Fibroblast of skin of abdomen (primary cell): ENCODE measurements at places on chromosomes 2 and 18.

DNA sequence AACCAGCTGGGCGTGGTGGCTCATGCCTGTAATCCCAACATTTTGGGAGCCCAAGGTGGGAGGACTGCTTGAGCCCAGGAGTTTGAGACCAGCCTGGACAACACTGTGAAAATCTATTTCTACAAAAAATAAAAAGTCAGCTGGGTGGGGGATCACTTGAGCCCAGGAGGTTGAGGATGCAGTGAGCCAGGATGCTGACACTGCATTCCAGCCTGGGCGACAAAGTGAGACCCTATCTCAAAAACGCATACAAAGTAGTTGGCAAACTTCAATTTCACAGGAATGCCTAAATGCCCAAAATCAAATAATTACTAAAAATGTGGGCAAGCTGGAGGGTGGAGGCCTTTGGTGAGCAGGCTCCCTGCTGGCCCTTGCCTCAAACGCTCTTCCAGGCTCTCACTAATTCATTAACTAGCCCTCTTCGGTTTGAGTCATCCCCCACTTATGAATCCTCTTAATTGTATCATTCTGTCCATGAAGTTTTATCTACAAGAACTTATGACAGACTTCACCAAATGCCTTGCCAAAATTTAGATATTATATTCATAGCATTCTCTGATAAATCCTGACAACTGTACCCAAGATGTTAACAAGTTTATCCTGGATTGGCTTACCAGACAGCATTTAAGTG is 68.7 kb upstream of the ZFP36L2 start:
- peak; percentile 48 for DNase-seq

DNA sequence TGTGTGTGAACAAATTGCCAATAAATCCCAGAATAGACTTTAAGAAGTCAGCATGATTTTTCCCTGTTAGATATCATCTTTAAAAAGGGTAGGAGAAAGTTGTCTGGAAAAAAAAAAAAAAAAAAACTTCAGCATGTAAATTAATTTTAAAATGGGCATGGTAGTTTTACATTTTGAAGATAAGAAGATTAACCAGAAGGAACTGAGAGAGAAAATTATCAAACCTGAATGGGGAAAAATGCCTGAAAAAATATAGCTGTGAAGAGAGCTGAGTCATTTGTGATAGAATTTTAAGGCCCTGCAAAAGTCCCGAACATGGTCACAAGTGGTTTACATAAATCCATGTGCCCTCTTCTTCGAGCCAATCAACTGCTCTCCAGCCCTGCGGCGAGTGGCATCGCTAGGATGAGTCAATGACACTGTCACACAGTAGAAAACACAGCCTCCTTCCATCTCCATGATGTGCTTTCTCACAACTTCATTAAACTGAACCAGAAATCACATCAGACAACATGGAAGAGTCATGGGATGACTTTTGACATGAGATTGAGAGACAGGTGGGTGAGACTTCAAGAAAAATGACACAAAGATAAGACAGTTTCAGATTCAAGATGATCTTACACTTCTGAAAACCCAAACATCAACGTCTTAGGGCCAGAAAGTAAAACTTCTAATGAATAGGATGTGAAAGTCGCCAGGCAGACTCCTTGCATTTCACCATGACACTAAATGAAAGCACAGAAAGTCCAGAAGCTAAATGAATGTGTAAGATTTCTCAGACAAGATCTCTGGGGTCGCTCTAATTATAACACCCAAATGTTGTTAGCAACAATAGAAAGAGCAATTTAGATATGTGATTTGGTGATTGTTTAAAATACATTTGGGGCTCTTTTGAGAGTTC is 273.0 kb upstream of the ID2 start:
- no peak for DNase-seq

DNA sequence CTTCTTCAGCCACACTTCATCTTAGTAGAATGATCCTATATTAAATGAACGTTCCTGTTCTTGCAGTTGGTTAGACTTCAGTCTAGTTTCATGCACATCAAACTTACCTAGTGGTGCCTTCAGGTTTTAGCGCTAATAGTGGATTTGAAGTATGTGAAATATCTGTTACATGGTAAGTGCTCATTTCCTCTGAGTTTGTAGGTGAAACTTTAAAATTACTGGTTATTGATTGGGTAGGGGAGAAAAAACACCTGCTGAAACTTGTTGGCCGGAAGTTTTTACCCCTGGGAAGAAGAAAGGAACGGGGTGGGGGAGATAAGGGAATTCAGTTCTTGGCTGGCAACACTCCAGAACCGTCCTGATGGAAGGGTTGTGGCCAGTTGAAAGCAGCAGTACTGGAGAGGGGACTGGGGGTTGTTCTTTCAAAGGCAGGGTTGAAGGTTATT is 112.8 kb downstream of the SPTBN1 start:
- DNase-seq = no peak

DNA sequence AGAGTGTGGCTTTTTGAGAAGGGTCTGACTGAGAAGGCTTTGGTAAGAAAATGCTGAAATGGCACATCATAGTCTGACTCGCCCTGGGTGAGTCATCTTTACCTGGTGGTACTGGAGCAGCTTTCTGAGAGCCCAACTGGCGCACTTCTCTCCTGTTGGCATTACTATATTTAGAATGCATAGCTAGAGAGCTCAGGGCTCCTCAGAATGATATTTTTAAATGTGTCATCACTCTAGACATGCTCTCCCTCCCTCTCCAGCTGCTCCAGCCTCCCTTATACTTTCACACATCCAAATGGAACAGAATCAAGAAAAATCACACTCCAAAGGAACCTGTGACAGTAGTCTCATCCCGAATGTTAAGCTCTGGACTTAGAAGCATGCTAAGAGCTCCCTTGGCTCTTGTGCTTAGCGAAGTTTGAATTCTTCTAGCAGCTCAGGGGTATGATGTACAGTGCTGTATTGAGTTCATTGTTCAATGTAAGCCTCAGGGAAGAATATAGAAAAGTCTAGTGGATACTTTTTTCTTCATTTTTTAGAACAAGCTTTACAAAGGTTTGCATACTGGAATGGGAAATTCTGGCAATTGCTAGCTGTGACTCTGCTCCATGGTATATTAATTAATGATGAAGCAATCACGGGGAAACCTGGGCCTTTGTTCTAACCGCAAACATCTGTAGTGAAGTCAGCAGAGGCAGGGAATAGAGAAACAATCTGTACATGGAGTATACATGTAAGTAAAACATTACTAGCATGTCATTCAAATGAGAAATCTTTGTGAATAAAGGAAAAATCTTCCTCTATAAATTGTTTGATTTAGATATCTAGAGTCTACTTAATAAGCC is 751.2 kb upstream of the NRXN1 start:
- peak; percentile 82 for DNase-seq

- no peak for DNase-seq
Observed at GRCh38 chr2:97678298-97678697, 8.8 kb downstream of the C2orf92 start.

- no peak for DNase-seq
Observed at GRCh38 chr2:198652461-198652860, 805.3 kb downstream of the SATB2 start.

DNA sequence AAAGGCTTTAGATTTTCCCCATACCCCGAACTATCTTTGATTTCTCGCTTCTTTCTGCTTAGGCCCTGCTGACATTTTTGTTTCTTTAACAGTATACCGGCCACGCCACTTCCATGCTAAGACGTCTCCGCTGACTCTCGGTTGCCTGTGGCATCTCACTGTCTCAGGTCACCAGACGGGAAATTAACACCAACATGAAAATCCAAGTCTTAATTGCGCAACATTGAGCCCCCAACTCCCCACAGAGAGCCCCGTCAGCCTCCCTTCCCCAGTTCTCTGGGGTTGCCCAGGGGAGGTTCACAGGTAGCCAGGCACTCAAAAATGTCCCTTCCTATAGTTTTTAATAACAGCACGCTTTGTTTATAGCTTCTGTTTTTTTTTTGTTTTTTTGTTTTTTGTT is 30.2 kb downstream of the CD8B2 start:
- no peak for DNase-seq

DNA sequence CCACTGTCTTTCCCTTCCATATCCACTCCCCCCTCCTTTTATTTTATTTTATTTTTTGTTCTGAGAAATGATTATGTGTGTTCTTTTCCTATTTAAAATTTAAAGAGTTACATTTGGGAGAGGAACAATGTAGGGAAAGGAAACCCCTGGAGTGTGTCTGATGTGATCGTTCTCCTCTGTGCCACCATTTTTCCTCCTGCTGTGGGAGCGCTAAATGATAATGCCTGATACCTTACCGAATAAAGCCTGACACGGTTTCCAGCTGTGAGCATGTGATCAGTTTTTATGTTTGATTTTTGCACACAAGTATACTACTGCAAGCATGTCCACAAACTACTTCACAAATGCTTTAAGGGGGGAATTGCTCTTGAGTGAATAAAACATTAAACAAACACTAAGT is 317.8 kb upstream of the FANCL start:
- no peak for DNase-seq

DNA sequence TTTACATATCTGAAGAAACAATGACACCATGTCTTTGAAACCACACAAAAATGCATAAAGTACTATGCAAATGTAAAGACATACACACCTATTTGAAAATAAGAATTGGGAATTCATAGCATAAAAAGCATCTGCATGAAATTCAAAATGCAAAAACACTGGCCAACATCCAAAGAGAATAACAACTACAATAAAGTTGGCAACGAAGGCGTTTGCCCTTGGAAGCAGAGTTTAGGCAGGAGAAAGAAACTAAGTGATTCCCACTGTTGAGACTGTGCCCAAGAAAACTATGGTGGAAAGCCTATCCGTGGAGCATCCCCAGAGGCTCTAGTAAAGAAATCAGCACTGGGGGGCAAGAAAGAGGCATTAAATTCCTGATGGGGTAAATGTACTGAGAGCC is 292.8 kb downstream of the RIT2 start:
- DNase-seq = no peak

- peak; percentile 65 for DNase-seq
Observed at GRCh38 chr18:76494231-76495005, 624 bp downstream of the ZNF516 start.

- no peak for DNase-seq
Observed at GRCh38 chr2:188122985-188123384, 168.7 kb upstream of the GULP1 start.

GRCh38 chr2:230798769-230799399 is 65.9 kb upstream of the ITM2C start:
- DNase-seq = peak; percentile 51

- DNase-seq = peak; percentile 84
Observed at GRCh38 chr2:201116959-201117734, 1.2 kb downstream of the CFLAR start.

DNA sequence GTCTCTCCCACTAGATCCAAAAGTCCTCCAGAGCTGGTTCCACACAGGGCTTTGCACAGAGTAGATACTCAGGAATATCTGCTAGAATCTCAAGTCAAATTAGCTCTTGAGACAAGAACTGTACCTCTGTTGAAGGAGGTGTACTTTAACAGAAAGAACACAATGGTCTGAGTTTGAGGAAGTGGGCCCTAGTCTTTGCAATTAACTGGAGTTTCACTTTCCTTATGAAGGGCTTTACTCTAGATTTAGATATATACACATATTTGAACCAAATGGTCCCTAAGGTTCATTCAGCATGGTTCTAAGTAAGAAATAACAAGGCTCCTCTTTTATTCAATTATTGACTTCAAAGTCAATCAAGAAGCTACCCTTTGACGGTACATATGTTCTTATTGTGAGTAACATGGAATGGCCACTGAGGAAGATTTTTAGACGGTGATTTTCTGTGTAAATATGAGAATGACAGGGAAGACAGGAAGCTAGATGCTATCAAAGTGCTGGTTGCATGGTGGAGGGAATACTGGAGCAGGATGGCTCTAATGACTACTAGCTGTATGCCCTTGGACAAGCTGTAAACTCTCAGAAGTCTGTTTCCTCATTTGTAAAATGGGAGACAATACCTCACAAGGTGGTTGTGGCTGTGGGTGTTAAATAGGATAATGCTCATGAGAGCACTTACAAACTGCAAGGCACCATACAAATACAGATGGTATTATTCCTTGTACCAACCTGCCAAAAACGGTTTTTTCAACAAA is 73.5 kb upstream of the SERTAD2 start:
- no peak for DNase-seq

GRCh38 chr2:100252811-100253698 is 69.2 kb downstream of the LONRF2 start:
- DNase-seq = no peak

DNA sequence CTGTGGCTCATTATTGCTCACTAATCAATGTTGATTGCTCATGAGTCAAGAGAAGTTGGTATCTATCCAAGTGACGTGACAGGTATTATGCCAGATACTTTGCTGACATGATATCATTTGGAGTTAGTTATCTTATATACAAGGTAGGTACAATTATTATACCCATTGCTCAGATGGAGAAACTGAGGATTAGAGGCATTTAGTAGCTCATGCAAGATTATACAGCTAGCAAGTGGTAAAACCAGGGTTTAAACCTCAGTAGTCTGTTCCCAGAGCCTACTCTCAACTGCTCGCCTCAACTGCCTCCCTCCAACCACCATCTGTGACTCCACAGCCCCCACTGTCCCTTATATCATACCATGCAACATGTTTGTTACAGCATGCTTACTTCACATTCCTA is 6.1 kb downstream of the FIGLA start:
- DNase-seq = no peak

- no peak for DNase-seq
Observed at GRCh38 chr2:231475965-231476364, 11.7 kb upstream of the NCL start.

- no peak for DNase-seq
Observed at GRCh38 chr2:128661311-128661710, 342.6 kb upstream of the HS6ST1 start.

DNA sequence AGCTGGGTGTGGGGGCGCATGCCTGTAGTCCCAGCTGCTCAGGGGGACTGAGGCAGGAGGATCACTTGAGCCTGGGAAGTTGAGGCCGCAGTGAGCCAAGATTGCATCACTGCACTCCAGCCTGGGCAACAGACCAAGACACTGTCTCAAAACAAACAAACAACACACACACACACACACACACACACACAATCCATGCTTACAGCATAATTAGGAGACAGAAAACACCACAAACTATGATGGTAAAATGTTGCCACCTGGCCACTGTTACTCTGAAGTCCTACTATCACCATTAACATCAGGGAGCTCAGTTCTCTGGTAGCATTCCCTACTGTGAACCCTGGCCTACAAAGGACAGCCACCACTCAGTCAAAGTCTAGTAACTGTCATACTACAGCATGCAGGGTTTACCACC is 18.3 kb downstream of the DNPEP start:
- DNase-seq = peak; percentile 37

GRCh38 chr2:197265924-197266323 is 44.7 kb downstream of the ANKRD44 start:
- DNase-seq = no peak

- DNase-seq = peak; percentile 24
Observed at GRCh38 chr18:74778191-74778847, 180.6 kb downstream of the ZNF407 start.

- DNase-seq = no peak
Observed at GRCh38 chr2:30653847-30654246, 153.4 kb downstream of the CAPN13 start.

- peak; percentile 72 for DNase-seq
Observed at GRCh38 chr2:28395334-28396061, 2.8 kb downstream of the FOSL2 start.

DNA sequence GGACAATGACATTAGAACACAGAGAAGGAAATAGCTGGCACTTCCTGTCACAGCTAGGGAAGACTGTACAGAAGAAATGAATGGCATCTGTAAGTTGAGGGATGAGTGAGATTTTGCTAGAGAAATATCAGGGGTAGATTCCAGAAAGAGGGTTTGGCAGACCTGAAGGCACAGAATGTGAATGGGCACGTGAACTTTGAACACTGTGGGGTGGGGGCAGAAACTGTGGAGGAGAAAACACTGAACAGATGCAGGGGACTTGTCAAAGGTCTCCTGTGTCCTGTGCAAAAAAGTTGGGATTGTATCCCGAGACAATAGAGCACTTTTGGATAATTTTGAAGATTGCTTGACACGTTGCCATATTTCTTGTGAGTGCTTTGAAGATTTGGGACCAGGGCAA is 88.0 kb downstream of the PPP1R1C start:
- no peak for DNase-seq
